ENCODE measurements at places on chromosomes 16 and 17. TPM values are rescaled to one million over a fixed set of nuclear protein-coding genes. Genes with fewer than 3 reads are reported as not detected.

The CDRT15 gene
- polyA plus RNA-seq = not detected

The KRT24 gene
- polyA plus RNA-seq = not detected

The MYO18A gene
- polyA plus RNA-seq = 1.5 TPM

The TPSB2 gene
- polyA plus RNA-seq = not detected

The TNP2 gene
- polyA plus RNA-seq = not detected

The SLC13A2 gene
- not detected for polyA plus RNA-seq

The PKMYT1 gene
- polyA plus RNA-seq = 3.2 TPM

The MYO15B gene
- 2.6 TPM for polyA plus RNA-seq

The NUP88 gene
- polyA plus RNA-seq = 77.7 TPM

The CDK12 gene
- 5.9 TPM for polyA plus RNA-seq

The PRSS27 gene
- not detected for polyA plus RNA-seq

The ITGAX gene
- 47.9 TPM for polyA plus RNA-seq

- H3K4me1 ChIP-seq = no peaks in the 10 kb centered on the region
- peaks cover 14% of the 10 kb centered on the region for H3K27me3 ChIP-seq
- DNase-seq = no peak
- no peak overlapping the region for H3K4me3 ChIP-seq
These were observed 37.8 kb upstream of the STH start for GRCh38 chr17:45961206-45961605.

DNA sequence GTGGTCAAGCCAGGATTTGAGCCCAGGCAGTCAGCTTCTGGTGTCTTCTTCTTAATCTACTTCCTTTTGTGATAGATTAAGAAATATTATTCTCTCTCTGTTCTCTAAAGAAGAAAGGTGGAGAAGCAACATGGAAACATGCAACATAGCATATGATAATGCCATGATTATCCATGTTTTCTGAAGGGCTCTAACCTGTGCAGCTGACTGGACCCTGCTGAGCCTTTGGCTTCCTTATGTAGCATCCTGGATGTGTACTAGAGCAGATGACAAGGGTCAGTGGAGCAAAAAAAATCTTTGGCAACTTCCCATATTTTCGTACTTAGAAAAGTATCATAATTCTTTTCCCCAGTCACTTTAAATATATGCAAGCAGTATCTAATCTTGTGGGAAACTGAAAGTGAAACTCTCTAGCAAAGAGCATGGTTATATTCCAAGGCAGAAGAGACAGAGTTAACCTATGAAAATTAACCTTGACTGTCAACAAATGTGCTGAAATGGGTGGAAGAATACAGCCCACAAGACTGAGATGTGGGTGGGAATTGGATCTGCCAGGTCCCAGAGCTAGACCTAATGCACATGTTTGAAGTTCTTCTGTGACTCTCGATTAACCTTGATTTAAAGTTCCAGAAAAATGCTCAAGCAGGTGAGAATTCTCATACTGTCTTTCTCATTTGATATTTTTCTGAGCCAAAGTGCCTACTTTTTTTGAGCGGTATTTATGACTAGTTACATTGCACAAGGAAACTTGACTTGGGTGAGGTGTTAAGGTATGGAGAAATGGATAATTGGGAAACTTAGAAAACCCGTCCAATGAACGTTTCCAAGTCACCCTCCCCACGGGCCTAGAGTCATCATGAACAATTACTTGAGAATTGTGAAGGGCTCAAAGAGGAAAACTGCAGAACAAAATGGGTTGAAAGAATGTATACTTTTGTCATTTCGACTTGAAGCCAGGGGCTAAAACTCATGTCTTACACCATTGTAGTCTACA lies 248.6 kb downstream of the FTO start:
- peak overlapping the region; percentile 79 for H3K27ac ChIP-seq
- peaks cover 16% of the 10 kb centered on the region for H3K4me1 ChIP-seq
- peaks cover 9% of the 10 kb centered on the region for H3K36me3 ChIP-seq
- peak overlapping the region; percentile 66 for H3K4me3 ChIP-seq
- DNase-seq = peak; percentile 18

GRCh38 chr17:41116297-41116696 lies 1.9 kb downstream of the KRTAP4-11 start:
- peaks cover 8% of the 10 kb centered on the region for H3K27me3 ChIP-seq
- no peak for DNase-seq
- no peak overlapping the region for H3K4me3 ChIP-seq
- no peaks in the 10 kb centered on the region for H3K36me3 ChIP-seq
- peaks cover 6% of the 10 kb centered on the region for H3K4me1 ChIP-seq

DNA sequence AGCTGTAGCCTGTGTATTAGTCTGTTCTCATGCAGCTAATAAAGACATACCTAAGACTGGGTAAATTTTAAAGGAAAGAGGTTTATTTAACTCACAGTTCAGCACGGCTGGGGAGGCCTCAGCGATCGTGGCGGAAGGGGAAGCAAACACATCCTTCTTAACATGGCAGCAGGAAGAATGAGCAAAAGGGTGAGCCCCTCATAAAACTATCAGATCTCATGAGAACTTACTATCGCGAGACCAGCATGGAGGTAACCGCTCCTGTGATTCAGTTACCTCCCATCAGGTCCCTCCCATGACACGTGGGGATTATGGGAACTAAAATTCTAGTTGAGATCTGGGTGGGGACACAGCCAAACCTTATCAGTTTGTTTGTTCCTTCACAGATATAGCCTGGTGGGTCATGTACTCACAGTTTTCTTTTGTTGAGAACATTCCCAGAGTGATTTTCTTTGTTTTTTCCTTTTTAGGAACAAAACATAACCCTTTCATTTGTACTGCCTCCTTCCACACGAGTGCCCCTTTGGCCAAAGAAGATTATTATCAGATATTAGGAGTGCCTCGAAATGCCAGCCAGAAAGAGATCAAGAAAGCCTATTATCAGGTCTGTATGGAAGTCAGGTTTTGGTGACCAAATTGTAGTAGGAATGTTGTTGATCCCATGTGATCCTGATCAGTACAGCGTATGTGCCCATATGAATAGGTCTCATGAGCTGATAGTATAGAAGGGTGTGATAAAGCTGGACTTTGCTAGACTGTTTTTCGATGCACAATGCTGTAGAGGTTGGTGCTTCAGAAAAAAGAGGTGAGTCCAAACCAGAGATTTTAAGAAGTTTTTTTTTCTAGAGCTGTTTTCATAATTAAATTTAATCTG lies 8.5 kb downstream of the DNAJA3 start:
- no peaks in the 10 kb centered on the region for H3K27me3 ChIP-seq
- H3K4me1 ChIP-seq = no peaks in the 10 kb centered on the region
- peaks cover 15% of the 10 kb centered on the region for H3K36me3 ChIP-seq
- H3K27ac ChIP-seq = peak overlapping the region; percentile 9

GRCh38 chr16:85757341-85757822 lies 6.5 kb upstream of the C16orf74 start:
- peaks cover 6% of the 10 kb centered on the region for H3K4me1 ChIP-seq
- H3K27ac ChIP-seq = no peak overlapping the region
- H3K36me3 ChIP-seq = no peaks in the 10 kb centered on the region
- H3K27me3 ChIP-seq = peaks cover 8% of the 10 kb centered on the region

- H3K27ac ChIP-seq = no peak overlapping the region
- no peak overlapping the region for H3K4me3 ChIP-seq
- no peak for DNase-seq
These were observed 4.3 kb downstream of the ATP1B2 start for GRCh38 chr17:7654832-7655540.

DNA sequence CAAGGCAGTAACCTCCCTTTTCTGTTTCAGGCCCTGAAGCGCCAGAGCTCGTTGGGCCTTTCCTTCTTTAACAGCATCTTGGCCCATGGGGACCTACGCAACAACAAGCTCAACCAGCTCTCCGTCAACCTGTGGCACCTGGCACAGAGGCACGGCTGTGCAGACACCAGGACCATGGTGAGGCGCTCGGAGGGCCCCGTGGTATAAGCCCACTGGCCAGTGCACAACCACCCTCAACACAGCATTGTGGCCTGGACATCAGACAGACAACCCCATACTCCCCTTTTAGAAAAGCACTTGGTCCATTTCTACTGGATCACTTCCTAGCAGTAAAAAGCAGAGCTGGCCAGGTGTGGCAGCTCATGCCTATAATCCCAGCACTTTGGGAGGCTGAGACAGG lies 18.6 kb downstream of the KNOP1 start:
- no peak for DNase-seq
- H3K4me3 ChIP-seq = no peak overlapping the region
- peaks cover 22% of the 10 kb centered on the region for H3K36me3 ChIP-seq

- H3K36me3 ChIP-seq = peaks cover 15% of the 10 kb centered on the region
- H3K27ac ChIP-seq = no peak overlapping the region
- no peak overlapping the region for H3K4me3 ChIP-seq
- peaks cover 15% of the 10 kb centered on the region for H3K4me1 ChIP-seq
- H3K27me3 ChIP-seq = no peaks in the 10 kb centered on the region
These were observed 14.3 kb downstream of the DYNLL2 start for GRCh38 chr17:58097384-58098088.

GRCh38 chr16:77393955-77394354 lies 40.9 kb downstream of the ADAMTS18 start:
- H3K4me3 ChIP-seq = no peak overlapping the region
- no peaks in the 10 kb centered on the region for H3K36me3 ChIP-seq
- H3K27ac ChIP-seq = no peak overlapping the region
- no peaks in the 10 kb centered on the region for H3K4me1 ChIP-seq

- DNase-seq = no peak
- no peak overlapping the region for H3K27ac ChIP-seq
- peaks cover 9% of the 10 kb centered on the region for H3K4me1 ChIP-seq
- H3K36me3 ChIP-seq = peaks cover 4% of the 10 kb centered on the region
- H3K27me3 ChIP-seq = peaks cover 4% of the 10 kb centered on the region
- H3K4me3 ChIP-seq = no peak overlapping the region
These were observed 9.2 kb downstream of the FSCN2 start for GRCh38 chr17:81537343-81537855.

DNA sequence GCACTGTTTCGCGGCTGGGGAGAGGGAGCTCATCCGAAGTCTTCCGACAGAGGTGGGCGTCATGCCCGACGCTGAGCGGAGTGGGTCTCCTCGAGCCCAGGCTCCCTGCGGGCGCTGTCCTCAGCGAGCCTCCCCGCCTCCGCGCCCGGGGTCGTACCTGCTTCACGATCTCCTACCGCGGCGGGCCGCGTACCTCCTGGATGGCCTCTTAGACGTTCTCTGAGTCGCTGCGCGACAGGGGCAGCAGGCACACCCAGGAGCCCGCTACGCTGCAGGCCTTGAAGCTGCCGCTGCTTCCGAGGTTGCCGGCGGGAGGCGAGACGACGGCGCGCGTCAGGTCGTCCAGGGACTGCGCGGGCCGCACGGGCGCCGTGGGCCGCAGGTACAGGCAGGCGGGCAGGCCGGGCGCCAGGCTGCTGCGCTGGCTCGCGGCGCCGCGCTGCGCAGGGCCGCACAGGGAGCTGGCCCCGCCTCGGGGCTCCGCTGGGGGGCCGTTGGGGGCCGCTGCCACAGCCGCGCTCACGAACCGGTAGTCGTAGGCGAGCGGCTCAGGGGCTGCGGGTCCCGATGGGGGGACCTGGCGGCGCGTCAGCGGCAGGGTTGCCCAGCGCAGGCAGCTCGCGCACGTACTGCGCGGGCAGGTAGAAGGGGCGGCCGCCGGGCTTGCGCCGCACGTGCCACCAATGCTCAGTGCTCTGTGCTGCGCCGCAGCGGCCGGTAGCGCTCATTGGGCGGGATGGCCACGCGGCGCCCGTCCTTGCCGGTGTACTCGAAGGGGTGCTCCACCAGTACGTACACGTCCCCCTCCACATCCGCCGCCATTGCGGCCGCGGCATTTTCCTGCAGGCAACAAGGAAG lies 116.4 kb upstream of the SMURF2 start:
- peaks cover 40% of the 10 kb centered on the region for H3K4me1 ChIP-seq
- peak overlapping the region; percentile 71 for H3K27ac ChIP-seq
- peak overlapping the region; percentile 83 for H3K4me3 ChIP-seq
- peaks cover 16% of the 10 kb centered on the region for H3K27me3 ChIP-seq
- DNase-seq = peak; percentile 64

GRCh38 chr17:8896641-8897635 lies 29.5 kb upstream of the PIK3R6 start:
- H3K36me3 ChIP-seq = peaks cover 22% of the 10 kb centered on the region
- DNase-seq = no peak
- peaks cover 73% of the 10 kb centered on the region for H3K4me1 ChIP-seq

GRCh38 chr17:61400066-61400716 lies 548 bp downstream of the TBX2 start:
- DNase-seq = no peak
- H3K27ac ChIP-seq = no peak overlapping the region
- peaks cover 44% of the 10 kb centered on the region for H3K27me3 ChIP-seq

- peaks cover 6% of the 10 kb centered on the region for H3K27me3 ChIP-seq
- no peak overlapping the region for H3K27ac ChIP-seq
- no peak for DNase-seq
- H3K4me3 ChIP-seq = no peak overlapping the region
- no peaks in the 10 kb centered on the region for H3K36me3 ChIP-seq
These were observed 233.1 kb upstream of the AXIN2 start for GRCh38 chr17:65794572-65794971.

GRCh38 chr16:86365513-86366273 lies 144.6 kb upstream of the FOXF1 start:
- no peaks in the 10 kb centered on the region for H3K36me3 ChIP-seq
- DNase-seq = no peak
- no peaks in the 10 kb centered on the region for H3K4me1 ChIP-seq

DNA sequence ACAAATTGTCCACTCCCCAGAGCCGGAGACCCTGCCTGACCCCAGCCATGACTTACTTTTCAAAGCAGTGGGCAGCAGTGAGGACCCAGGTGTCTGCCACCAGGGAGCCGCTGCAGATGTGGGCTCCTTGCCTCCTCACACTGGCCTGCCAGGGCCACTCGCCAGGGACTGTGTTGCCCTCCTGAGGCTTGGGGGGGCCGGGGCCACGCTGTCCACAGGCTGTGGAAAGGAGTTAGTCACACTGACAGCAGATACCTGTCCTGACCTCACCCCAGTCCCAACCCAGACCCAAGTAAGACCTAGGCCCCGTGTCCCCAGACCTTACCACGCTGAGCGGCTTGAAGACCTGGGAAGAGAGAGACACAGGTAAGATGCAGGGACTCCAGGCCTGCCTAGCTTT lies 1.3 kb downstream of the PRSS53 start:
- H3K4me1 ChIP-seq = no peaks in the 10 kb centered on the region
- no peak overlapping the region for H3K27ac ChIP-seq
- no peak overlapping the region for H3K4me3 ChIP-seq
- H3K36me3 ChIP-seq = no peaks in the 10 kb centered on the region
- DNase-seq = no peak

DNA sequence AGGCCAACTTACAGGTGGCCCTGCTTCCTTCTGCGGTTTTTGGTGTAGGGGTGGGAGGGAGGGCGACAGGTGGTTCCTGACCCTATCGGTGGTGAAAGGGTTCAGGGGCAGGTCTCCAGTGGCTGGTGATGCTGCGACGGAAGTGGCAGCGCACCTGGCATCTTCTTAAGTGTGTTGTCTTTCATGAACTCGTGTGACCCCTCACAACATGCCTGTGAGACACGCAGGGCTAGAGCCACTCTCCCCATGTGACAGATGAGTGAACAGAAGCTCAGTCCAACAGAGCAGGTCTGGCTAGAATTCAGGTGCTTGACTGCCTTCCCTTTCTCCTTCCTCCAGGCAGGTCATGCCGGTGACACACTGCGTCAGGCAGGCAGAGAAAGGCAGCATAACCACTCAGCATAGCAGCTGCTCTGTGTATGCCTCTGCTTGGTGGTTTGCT lies 8.0 kb downstream of the TNFAIP1 start:
- H3K27me3 ChIP-seq = no peaks in the 10 kb centered on the region
- no peak overlapping the region for H3K4me3 ChIP-seq
- no peaks in the 10 kb centered on the region for H3K4me1 ChIP-seq
- peaks cover 38% of the 10 kb centered on the region for H3K36me3 ChIP-seq
- peak overlapping the region; percentile 2 for H3K27ac ChIP-seq
- no peak for DNase-seq

GRCh38 chr17:73689596-73690275 lies 45.5 kb upstream of the SDK2 start:
- H3K27me3 ChIP-seq = peaks cover 1% of the 10 kb centered on the region
- H3K4me3 ChIP-seq = no peak overlapping the region
- no peaks in the 10 kb centered on the region for H3K36me3 ChIP-seq
- DNase-seq = no peak
- H3K4me1 ChIP-seq = no peaks in the 10 kb centered on the region

Measured in immature natural killer cell (primary cell).